Amniotic epithelial cell (primary cell): ENCODE measurements at places on chromosomes 3 and 15.

DNA sequence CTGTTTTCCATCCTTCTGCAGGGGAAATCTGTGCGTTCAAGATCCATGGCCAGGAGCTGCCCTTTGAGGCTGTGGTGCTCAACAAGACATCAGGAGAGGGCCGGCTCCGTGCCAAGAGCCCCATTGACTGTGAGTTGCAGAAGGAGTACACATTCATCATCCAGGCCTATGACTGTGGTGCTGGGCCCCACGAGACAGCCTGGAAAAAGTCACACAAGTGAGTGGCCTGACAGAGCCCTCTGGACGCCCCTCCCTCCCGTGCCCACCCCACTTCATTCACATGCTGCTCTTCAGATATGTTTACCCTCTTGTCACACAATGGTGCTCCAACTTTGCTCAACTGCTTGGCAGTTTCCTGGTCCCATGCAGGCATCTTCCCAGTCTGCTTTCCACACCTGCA lies 274.3 kb upstream of the TRIM42 start:
- DNase-seq, result no peak

DNA sequence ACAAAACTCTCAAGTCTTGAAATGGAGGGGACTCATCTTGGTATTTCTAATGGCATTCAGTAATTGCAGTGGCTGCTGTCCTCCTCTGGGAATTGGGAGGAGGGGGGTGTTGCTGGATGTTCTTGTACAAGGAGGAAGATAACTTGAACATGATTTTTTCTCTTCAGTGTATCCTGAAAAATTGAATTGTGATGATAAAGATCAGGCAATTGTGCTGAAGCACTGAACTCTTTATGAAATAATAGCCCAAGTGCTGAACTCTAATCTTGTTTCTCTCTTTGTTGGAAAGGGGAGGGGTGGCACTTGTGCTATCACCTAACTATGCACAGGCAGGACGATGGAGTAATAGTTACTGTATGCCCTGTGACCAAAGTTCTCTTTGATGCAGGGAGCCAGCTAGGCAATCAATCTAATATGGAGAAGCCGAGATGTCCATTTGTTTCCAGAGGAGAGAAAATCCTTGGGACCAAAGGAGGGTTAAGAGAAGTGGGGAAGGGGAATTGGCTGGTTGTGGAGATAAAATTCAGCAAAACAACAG lies 68.1 kb upstream of the ATP2C1 start:
- no peak for DNase-seq

GRCh38 chr3:158732856-158733200 lies 571 bp upstream of the RARRES1 start:
- DNase-seq, result no peak

DNA sequence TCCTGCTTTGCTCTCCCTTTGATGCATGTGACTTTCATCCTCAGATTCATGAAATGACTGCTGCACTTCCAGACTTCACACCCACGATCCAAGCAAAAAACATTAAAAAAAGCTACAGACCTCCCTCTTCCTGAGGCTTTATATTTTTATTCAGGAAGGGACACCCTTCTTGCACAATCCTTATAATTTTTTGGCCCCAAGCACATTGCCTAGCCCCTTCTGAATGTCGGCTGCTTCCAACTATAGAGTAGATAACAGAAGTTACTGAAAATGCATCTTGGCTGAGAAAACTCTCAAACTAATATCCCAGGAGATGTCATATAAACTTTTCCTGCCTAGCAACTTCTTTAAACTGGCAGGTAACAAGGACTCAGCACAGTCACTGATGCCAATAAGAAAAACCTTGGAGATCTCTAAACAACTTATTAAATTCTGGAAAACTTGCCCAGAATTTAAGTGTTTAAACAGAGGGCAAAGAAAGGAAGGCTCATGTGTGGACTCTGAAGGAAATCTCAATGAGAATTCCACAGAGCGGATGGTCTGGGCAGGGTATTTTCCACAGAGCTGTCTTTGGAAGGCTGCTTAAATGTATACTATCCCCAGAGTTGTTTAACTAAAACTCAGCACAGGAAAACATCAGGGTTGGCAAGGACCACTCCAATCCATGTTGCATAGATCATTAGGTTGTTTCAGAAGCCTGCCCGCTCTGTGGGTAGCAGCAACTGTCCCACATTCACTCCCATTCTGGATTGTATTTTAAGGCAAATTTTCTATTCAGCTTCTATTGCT lies 746.8 kb upstream of the LMCD1 start:
- DNase-seq, result no peak

DNA sequence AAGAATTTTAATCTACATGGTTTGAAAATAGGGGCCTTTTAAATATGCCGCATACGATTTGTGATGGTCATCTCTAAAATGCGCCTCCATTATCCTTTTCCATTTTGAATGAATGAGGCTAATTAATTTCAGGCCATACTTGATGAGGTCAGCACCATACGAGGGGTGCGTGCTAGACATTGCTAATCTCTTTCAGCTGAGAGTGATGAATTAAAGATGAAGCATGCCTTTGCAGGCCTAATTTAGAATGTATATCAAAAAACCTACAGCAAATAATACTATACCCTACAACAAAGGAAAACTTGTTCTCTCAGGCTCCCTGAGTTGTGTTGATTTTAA lies 18.6 kb upstream of the NR2F2 start:
- no peak for DNase-seq

DNA sequence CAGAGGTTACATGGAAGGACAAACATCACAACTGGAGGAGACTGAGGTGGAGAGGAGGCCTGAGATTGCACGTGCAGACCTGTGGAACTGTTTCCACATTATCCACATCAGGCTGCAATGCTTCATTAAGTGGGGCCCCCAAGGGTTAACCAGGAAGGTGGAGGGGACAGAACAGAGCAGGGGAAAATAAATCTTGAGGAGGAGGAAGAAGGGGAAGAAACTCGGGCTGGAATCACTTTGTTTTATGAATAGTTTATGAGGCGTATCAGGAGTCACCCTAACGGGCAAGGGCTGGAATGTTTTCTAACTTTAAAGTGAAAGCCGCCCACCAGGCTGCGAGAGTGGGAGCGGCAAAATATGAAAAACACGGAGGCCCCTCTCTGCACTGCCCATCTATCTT lies 154.9 kb downstream of the WNT5A start:
- DNase-seq, result no peak

- no peak for DNase-seq
Measured at GRCh38 chr15:59266028-59266427, 59.4 kb downstream of the LDHAL6B start.

DNA sequence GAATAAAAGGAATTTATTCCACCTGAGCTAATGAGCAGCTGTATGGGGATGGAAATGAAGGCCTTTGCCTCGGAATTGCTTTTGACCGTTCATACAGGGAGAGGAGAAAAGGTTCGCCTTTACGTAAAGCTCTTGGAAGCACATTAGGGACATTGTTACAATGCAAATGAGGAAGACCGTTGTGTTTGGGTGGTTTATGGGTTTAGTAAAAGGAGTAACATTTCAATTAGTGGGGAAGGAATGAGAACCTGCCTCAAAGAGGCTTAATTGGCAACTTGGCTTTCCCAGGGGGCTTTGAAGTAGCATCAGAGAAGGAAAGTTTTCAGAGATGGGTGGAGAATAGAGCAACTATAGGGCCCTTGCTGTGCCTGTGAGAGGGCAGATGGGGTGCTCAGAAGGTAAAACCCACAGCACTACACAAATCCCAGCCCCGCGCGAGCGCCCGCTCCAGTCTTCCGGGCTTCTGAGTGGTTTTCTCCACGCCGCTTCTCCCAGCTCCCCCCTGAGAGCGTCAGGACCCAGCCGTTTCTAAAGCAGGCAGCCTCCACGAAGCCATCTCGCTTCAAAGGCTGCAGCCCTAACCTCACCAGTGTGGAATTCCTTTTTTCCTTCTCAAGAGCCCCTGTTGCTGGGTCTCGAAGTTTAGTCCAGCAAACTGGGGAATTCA lies 192.0 kb upstream of the HES1 start:
- DNase-seq, result no peak

- no peak for DNase-seq
Measured at GRCh38 chr15:42731461-42731860, 5.5 kb downstream of the CDAN1 start.

- no peak for DNase-seq
Measured at GRCh38 chr3:54987719-54988118, 59.9 kb upstream of the LRTM1 start.

- DNase-seq, result no peak
Measured at GRCh38 chr3:185961675-185962232, 23.9 kb upstream of the TRA2B start.

GRCh38 chr3:52615166-52615565 lies 70.5 kb downstream of the PBRM1 start:
- DNase-seq, result no peak

DNA sequence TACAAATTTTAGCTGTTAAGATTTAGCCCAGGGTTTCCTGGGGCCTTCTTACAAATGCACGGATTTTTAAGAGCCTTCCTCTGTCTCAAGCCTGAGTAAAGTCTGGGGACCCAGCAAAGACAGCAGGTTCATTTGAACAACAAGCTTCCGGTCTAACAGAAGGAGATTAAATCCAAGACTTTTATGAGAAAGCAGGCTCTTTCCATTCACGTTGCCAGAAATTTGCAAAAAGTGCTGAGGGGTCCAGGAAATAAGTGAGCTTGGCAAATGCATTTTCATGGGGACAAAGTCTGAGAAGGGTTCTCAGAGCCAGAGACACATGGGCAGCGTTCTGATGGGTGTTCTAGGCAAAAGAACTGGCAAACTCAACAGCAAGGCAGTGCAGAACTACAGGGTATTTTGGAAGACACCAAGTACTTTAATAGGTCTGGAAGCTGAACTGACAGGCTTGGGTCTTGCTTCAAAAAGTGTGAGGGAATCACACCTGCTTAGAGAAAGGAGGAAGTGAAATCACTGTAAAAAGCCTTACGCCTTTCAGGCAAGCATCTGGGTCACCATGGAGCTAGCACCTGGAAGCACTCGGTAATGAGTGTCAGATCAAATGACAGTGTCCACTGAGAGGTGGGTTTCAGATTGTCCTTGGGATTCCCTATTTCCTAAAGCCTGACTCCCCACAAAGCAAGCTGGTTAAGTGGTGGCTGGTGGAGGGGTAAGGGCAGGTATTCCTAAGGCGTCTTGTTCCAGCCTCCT lies 115.8 kb upstream of the ARHGEF3 start:
- no peak for DNase-seq

DNA sequence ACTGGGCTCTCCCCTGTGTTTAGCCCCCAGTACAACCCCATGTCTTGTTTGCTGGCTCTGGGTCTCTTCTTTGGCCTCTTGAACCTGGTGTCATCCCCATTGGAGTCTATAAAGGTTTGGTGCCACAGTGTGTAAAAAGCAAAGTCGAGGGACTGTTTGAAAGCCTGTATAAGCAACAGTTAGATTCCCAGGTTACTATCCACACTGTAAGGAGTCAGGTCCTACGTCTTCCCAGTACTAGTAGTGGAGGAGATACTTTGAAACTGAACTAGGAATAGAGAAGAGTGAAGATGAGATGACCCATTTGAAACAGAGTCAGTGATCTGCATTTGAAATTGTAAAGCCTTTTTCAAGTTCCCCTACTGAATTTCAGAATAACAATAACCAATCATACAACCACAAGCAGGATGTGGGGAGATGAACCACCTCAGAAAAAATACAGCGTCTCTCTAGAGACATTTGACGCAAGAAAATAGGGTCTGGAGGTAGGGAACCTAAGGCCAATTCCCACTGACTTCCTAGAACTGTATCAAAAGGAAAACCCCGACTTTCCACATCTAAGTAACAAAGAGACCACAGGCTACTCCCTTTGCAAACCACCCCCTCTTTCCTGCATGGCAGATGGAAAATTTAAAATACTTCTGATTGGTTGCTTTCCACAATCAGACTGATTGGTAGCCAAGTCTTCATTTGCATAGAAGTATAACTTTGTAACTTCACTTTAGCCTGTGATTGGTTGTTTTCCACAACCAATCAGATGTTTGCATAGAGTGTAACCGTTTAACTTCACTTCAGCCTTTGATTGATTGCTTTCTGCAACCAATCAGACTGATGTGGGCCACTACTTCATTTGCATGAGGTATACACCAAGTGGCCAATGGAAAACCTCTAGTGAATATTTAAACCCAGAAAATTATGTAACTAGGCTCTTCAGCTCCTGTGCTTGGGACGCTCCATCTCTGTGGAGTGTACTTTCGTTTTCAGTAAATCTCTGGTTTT lies 49.9 kb upstream of the NEDD4 start:
- DNase-seq, result no peak

- no peak for DNase-seq
Measured at GRCh38 chr15:59424616-59425015, 13.4 kb upstream of the FAM81A start.

GRCh38 chr15:31215490-31216214 lies 111.0 kb upstream of the KLF13 start:
- DNase-seq, result peak; percentile 30

DNA sequence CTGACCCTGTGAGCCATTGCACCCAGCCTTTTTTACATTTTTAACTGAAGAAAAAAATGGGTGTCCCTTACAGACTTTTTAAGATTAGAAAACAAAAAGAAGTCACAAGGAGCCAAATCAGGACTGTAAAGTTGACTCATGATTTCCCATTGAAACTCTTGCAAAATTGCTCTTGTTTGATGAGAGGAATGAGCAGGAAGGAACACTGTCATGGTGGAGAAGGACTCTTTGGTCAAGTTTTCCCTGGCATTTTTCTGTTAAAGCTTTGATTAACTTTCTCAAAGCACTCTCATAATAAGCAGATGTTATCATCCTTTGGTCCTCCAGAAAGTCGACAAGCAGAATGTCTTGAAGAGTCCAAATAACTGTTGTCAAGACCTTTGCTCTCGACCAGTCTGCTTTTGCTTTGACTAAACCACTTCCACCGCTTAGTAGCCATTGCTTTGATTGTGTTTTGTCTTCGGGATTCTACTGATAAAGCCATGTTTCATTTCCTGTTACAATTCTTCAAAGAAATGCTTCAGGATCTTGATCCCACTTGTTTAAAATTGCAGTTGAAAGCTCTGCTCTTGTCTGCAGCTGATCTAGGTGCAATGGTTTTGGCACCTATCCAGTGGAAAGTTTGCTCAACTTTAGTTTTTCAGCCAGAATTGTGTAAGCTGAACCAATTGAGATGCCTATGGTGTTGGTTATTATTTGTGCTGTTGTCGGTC lies 369.4 kb downstream of the MAGI1 start:
- peak; percentile 85 for DNase-seq

DNA sequence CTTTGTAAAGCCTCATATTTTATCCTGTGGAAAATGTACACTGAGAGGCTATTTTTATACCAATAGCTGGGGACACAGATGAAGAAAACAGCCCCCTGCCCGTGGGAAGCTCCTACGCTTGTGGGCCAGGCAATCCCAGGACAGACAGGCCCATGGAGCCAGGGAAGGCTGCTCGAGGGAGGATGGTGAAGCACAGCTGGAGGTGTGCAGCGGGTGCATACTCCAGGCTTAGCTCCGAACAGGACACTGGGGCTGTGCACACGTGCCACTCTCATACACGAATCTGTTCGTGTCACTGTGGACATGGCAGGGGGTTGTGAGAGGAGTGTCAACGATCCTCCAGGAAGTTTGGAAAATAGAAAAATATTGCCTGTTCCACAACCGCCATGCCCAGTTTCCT lies 36.1 kb downstream of the SMAD6 start:
- DNase-seq, result no peak

DNA sequence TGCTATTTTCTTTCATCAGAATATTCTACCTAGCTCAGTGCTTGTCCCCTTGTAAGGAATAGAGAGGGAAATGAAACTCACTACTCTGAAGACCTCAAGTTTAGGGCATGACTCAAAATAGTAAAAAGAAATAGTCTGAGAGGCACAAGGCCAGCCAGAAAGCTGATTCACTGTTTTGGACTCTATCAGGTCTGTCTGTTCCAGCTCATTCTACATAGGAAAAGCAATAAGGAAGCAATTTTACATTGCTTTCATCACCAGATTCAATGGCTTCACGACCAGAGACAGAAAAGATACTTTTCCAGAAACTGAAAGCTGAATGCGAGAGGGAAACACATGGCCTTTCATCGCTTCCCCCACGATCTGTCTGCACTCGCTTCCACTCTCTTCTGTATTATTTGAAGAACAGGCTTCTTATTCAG lies 276.0 kb downstream of the GBE1 start:
- peak; percentile 36 for DNase-seq
